ENCODE measurements at places on chromosomes 1 and 21.

- peak; percentile 70 for DNase-seq
- H3K36me3 ChIP-seq: no peaks in the 10 kb centered on the region
- H3K4me1 ChIP-seq: peaks cover 10% of the 10 kb centered on the region
- H3K27me3 ChIP-seq: no peaks in the 10 kb centered on the region
- H3K27ac ChIP-seq: peak overlapping the region; percentile 44
These were observed 40.6 kb upstream of the MARK1 start for GRCh38 chr1:220487297-220487820.

GRCh38 chr1:109925159-109925990 lies 14.7 kb downstream of the CSF1 start:
- H3K27me3 ChIP-seq: no peaks in the 10 kb centered on the region
- H3K4me1 ChIP-seq: peaks cover 41% of the 10 kb centered on the region
- no peaks in the 10 kb centered on the region for H3K36me3 ChIP-seq

GRCh38 chr1:17653728-17654351 lies 101.3 kb upstream of the ACTL8 start:
- H3K27ac ChIP-seq: no peak overlapping the region
- H3K27me3 ChIP-seq: no peaks in the 10 kb centered on the region
- H3K4me3 ChIP-seq: no peak overlapping the region
- no peaks in the 10 kb centered on the region for H3K36me3 ChIP-seq
- no peaks in the 10 kb centered on the region for H3K4me1 ChIP-seq

DNA sequence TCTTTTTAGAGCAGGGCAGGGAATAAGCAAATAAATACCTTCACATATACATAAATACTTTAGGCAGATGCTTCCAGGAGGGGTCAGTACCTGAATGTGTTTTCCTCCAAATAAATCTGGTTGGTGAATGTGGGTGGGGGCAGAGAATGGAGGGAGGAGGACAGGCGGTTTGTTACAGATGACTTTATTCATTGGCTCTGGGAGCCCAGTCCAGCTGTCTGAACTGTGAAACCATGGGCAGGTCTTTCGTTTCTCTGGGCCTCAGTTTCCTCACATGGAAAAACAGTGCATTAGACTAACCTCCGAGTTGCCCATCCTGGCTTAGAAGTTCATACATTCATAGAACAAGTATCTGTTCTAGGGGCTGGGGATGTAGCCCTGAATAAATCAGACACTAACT lies 124.6 kb downstream of the IER5 start:
- H3K27me3 ChIP-seq: no peaks in the 10 kb centered on the region
- DNase-seq: no peak
- H3K36me3 ChIP-seq: no peaks in the 10 kb centered on the region
- no peak overlapping the region for H3K4me3 ChIP-seq

GRCh38 chr1:162004441-162004950 lies 19.2 kb downstream of the OLFML2B start:
- H3K27ac ChIP-seq: peak overlapping the region; percentile 22
- no peaks in the 10 kb centered on the region for H3K4me1 ChIP-seq
- H3K4me3 ChIP-seq: no peak overlapping the region
- no peak for DNase-seq
- no peaks in the 10 kb centered on the region for H3K36me3 ChIP-seq

GRCh38 chr1:247908766-247909165 lies 11.3 kb upstream of the OR2T8 start:
- H3K4me1 ChIP-seq: no peaks in the 10 kb centered on the region
- H3K4me3 ChIP-seq: no peak overlapping the region
- no peaks in the 10 kb centered on the region for H3K27me3 ChIP-seq
- H3K27ac ChIP-seq: no peak overlapping the region

DNA sequence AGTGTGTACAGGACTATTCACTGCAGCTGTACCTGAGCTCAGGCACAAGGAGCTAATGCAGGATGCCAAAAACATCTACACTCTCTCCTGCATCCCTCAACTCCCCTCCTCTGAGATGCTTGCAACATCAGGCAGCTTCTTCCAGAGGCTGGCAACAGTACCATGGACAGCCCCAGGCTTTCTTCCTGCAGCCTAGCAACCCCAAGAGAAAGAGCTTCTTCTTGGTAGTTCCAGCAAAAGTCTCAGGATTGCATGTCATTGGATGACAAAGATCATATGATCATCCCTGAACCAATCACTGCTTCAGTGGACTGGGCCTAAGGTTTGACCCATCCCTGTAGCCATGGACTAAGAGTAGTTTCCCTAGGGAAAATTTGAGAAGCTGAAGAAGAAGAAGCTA lies 46.7 kb downstream of the CAMK2N1 start:
- no peak overlapping the region for H3K4me3 ChIP-seq
- H3K27me3 ChIP-seq: peaks cover 11% of the 10 kb centered on the region
- H3K27ac ChIP-seq: no peak overlapping the region
- no peaks in the 10 kb centered on the region for H3K36me3 ChIP-seq
- H3K4me1 ChIP-seq: no peaks in the 10 kb centered on the region

- no peak for DNase-seq
- no peaks in the 10 kb centered on the region for H3K36me3 ChIP-seq
- H3K4me1 ChIP-seq: no peaks in the 10 kb centered on the region
- H3K27me3 ChIP-seq: no peaks in the 10 kb centered on the region
- no peak overlapping the region for H3K4me3 ChIP-seq
These were observed 163.4 kb upstream of the DPYD start for GRCh38 chr1:98084188-98084587.

DNA sequence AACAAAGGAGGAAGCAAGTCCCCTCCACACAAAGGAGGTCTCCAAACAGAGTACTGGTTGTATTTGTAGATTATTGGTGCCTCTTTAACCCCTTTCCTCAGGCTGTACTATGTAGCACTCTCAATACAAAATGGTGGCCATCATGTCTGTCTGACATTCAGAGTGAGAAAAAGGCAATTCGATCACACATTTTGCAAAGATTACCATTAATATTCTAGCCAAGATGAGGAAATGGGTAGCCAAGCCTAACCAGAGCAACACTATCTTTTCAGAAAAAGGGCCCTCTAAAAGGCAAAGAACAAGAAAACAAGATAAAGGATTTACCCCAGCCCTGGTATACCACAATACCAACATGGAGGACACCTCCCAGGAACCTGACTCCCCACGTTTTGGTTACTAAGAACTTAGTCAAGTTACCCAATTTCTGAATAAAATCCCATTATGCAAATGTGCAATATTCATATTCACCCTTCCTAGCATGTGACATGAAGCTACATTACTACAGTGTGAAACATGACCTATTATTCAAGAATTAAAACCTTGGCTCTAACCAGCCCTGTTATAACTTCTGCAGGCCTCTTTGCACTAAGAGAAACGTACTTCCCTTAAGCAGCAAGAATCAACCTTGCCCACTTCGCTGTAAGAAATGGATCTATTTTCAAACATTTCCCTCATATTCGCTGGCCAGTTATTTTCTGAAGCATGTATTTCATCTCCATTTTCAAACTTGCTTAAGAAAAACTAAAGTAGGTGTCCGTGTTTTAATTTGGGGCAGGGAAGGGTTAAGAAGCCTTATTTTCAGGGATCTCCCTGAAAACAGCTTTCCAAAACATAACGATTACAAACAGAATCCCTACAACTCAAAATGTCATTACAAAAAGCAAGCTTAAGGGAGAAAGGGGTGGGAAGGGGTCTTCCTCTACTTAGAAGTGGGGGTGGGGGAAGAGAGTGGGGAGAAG lies 2.1 kb downstream of the KDM5B start:
- no peak for DNase-seq
- H3K36me3 ChIP-seq: no peaks in the 10 kb centered on the region
- H3K27me3 ChIP-seq: no peaks in the 10 kb centered on the region
- peak overlapping the region; percentile 83 for H3K4me3 ChIP-seq
- H3K27ac ChIP-seq: peak overlapping the region; percentile 95

GRCh38 chr21:36966066-36966820 lies at the start of gene HLCS:
Gene HLCS, minus strand, starts transcription at chr21:36966669. Its CDS starts 31 bp downstream, at chr21:36966638.
- peak; percentile 85 for DNase-seq
- no peaks in the 10 kb centered on the region for H3K4me1 ChIP-seq
- H3K27ac ChIP-seq: peak within 1 kb of the TSS; percentile 90
- H3K4me3 ChIP-seq: peak within 1 kb of the TSS; percentile 82
- H3K36me3 ChIP-seq: no peaks in the 10 kb centered on the region

GRCh38 chr21:9837946-9838737 lies 683.2 kb upstream of the TPTE start:
- no peak overlapping the region for H3K27ac ChIP-seq
- DNase-seq: no peak
- no peaks in the 10 kb centered on the region for H3K36me3 ChIP-seq
- H3K27me3 ChIP-seq: no peaks in the 10 kb centered on the region
- H3K4me1 ChIP-seq: no peaks in the 10 kb centered on the region

GRCh38 chr1:8551057-8551456 lies 233.1 kb downstream of the SLC45A1 start:
- no peak overlapping the region for H3K27ac ChIP-seq
- no peak overlapping the region for H3K4me3 ChIP-seq
- H3K36me3 ChIP-seq: no peaks in the 10 kb centered on the region
- H3K27me3 ChIP-seq: no peaks in the 10 kb centered on the region
- H3K4me1 ChIP-seq: no peaks in the 10 kb centered on the region
